ENCODE measurements at places on chromosomes 1 and 21.

- no peak for DNase-seq
These were observed 124.8 kb downstream of the ESRRG start for GRCh38 chr1:216598448-216598847.

DNA sequence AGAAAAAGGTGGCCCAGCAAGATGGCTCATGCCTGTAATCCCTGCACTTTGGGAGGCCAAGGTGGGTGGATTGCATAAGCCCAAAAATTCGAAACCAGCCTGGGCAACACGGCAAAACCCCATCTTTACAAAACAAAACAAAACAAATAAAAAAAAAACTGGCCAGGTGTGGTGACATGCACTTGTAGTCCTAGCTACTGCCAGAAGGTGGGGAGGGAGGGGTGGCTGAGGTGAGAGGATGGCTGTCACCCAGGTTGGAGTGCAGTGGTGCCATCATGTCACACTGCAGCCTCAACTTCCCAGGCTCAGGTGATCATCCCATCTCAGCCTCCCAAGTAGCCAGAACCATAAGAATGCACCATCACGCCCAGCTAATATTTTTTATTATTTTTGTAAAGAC, 22.8 kb downstream of the RERE start:
- no peak for DNase-seq

- no peak for DNase-seq
These were observed 17.7 kb upstream of the RAB3B start for GRCh38 chr1:52008071-52008809.

GRCh38 chr1:198265073-198265661, 108.4 kb downstream of the NEK7 start:
- no peak for DNase-seq

GRCh38 chr1:233424779-233425178, 97.3 kb downstream of the MAP3K21 start:
- DNase-seq = no peak

- DNase-seq = no peak
These were observed 600.7 kb upstream of the USP24 start for GRCh38 chr1:55815745-55816455.

DNA sequence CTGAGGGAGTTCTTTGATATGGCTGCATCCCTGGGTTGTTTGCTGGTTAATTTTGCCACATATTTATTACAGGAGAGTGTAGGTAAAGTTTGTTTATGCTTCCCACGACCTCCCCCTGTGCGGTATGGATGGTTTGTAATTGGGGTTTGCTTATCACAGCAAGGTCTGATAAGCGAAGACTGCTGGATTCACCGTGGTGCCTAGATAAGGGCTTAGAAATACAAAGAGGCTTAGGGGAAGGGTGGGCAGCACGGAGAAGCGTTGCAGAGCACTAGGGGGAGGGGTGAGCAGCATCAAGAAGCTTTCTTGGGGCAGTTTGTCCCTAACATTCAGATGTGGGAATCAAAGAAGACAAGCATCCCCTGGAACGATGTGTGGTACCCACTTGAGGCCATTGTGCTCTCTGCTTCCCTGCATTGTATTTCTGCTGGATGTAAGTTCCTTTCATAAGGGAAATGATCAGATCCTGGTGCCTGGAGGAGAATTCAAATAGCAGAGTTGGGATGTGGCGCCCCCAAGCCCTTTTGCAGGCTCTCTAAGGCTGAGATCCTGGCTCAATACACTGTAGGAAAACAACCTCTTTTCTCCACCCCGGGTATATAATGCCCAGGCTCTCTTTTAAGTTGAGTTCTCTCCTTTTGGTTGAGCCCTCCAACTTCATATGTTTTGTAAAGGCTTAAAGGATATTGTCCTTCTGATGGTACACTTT, 598.1 kb upstream of the ADGRL4 start:
- DNase-seq = no peak

DNA sequence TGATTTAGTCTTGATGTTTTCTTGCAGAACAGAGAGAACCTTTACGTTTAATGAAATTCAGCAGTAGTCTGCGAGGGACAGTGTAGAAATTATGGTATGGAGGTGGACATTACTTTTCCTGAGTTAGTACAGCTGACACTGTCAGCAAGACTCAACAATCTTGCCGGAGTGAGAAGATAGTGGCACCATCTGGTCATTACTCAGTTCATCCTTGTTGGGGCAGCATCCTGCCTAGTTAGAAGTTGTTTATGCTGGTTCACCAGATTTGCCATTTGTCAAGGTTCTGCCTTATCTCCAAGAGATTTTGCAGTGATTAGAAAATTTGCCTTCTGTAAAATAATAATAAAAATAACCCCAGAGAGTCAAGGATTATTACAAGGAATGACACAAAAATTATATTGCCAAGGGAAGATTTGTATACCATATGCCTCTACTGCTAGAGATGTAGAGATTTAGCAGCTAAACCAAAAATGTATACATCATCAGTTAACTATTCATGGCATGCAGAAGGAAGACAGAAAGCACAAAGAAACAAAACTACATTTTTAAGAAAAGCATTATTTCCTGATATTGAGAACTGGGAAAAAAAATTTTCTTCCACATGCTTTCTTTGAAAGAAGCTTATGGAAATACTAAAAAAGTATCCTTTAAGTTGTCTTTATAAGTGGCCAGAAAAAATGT, 1967.4 kb downstream of the NCAM2 start:
- DNase-seq = no peak

GRCh38 chr1:46690931-46691421, 19.3 kb downstream of the TEX38 start:
- DNase-seq = no peak

GRCh38 chr1:99472893-99473292, 173.0 kb upstream of the PALMD start:
- no peak for DNase-seq

DNA sequence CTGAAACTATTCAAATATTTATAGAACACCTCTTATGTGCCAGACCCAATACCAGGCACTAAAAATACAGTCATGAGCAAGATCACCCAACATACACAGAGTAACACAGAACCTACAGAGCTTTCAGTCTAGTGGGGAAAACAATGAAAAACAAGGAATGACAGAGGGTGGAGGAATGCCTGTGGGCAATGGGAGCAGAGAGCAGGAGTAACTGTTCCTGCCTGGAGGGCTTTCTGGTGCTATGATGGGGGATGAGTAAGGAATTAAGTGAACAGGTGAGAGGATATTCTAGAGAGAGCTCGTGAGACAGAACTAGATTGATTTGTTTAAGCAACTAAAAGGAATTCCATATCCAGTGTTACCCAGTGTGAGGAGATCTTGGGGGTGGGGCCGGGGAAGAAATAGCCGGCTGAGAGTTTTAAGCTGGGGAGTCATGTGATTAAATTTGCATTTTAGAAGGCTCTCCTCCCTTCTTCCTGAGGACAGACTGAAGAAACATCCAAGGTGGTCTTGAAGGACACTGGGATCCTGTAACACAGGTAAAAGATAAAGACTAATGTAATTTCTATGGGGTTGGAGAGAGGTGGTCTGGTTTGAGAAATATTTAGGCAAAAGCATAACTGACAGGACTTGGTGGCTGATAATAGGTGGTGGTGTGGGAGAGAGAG, 2.1 kb upstream of the CD53 start:
- no peak for DNase-seq

GRCh38 chr21:40846587-40847411, at the start of gene DSCAM:
TSS of gene DSCAM (minus strand) at chr21:40847158. CDS start at chr21:40846661, 497 bp downstream.
- no peak for DNase-seq

DNA sequence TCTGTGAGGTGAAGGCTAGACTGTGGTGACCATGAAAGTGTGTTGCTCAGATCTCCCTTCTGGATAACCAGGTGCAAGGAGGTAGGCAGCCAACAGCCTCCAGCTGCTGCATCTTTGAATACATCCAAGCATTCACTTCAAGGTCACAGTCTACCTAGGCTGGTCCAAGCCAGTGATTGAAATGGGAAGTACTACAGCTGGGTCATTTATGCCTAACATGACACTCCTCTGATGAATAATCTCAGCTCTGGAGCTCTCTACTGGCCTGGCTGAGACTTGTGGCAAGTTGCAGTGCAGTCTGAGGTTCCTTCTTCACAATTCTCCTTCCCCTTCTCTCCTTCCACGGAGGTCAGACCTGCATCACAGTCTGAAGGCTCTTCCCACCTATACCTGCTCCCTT, 35.0 kb upstream of the ARHGAP29 start:
- no peak for DNase-seq

GRCh38 chr1:98764485-98764884, 103.0 kb downstream of the SNX7 start:
- no peak for DNase-seq

DNA sequence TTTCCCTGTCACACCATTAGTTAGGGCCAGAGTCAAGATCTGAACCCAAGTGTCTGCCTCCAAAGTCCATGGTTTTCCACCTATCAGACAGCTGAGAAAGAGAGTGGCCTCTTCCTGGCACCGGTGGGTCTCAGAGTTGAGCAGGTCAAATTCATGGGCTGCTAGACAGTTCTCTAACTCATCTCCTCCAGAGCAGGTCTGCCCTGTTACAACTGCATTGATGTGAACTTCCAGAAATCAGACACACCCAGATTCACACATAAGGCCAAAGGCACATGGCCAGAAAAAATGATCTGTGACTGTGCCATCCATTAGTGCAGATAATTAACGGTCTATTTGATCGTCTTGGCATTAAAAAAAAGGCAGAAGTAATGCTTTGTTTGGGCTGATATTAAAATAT, 17.5 kb downstream of the SMIM12 start:
- no peak for DNase-seq

- no peak for DNase-seq
These were observed 2.8 kb downstream of the MRTO4 start for GRCh38 chr1:19254416-19254815.

DNA sequence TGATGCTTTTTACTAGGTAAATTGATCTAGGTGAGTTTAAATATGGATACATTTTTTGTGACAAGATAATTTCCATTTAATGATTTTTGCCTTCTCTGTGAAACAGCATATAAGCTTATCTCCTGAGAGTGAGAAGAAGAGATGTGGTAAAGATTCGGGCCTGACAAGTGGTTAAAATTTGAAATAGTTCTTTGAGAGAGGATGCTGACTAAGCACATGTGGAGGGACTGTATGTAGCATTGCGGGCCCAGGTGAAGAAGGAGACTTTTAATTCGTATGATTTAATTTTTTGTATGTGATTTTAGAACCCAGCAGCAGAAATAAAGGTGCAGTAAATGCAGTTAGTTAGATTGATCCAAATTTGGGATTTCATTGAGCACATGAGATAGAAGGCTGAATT, 51.9 kb downstream of the RPRD2 start:
- DNase-seq = no peak
